ENCODE measurements at places on chromosomes 5 and 9.

DNA sequence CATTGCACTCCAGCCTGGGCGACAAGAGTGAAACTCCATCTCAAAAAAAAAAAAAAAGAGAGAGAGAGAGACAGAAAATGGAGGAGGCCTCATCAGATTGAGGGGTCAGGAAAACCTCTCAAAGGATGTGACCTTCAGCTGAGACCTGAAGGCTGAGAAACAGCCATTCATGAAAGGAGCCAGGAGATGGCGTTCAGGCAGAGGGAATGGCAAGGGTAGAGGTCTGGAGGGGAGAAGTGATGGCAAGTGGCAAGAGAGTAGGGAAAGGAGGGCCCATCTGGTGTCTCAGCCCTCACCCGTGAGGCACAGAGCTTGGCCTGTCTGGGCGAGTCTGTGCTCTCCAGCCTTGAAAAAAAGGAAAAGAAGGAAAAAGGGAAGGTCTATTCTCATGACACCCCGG lies 17.0 kb downstream of the CAMK2A start:
- DNase-seq, result no peak

GRCh38 chr5:111930905-111931461 lies 174.0 kb upstream of the NREP start:
- no peak for DNase-seq

GRCh38 chr5:98314292-98314691 lies 459.2 kb upstream of the RGMB start:
- no peak for DNase-seq

- DNase-seq, result no peak
Measured at GRCh38 chr9:23582836-23583235, 243.2 kb downstream of the ELAVL2 start.

- DNase-seq, result no peak
Measured at GRCh38 chr5:82777106-82777505, 300.1 kb downstream of the TMEM167A start.

- DNase-seq, result no peak
Measured at GRCh38 chr9:107361816-107362215, 78.7 kb downstream of the RAD23B start.

All from effector CD4-positive, alpha-beta T cell (primary cell).